A549 treated with Mapracorat at 1 μM for 4 hours (cell line): ENCODE measurements at places on chromosomes 11 and 22. TPM values are rescaled to one million over a fixed set of nuclear protein-coding genes. Genes with fewer than 3 reads are reported as not detected.

The OR52I1 gene
- total RNA-seq, result not detected in 5 replicates

The THAP7 gene
- total RNA-seq, result 16.3 to 26.8 TPM (median 22.2 TPM) in 5 replicates

The BCO2 gene
- total RNA-seq, result 0.25 to 1.5 TPM (median 1.1 TPM) in 5 replicates

The RAB38 gene
- total RNA-seq, result 0.77 to 1.0 TPM (median 0.91 TPM) in 5 replicates

The SAC3D1 gene
- total RNA-seq, result 34.7 to 55.9 TPM (median 53.9 TPM) in 5 replicates

The P4HA3 gene
- 35.5 to 58.6 TPM (median 49.8 TPM) in 5 replicates for total RNA-seq

The IGF2 gene
- total RNA-seq, result 2.0 to 2.5 TPM (median 2.3 TPM) in 5 replicates
